ENCODE measurements at places on chromosomes 7 and 10.

GRCh38 chr7:2224934-2225333 lies 7.8 kb downstream of the MAD1L1 start:
- DNase-seq = no peak

DNA sequence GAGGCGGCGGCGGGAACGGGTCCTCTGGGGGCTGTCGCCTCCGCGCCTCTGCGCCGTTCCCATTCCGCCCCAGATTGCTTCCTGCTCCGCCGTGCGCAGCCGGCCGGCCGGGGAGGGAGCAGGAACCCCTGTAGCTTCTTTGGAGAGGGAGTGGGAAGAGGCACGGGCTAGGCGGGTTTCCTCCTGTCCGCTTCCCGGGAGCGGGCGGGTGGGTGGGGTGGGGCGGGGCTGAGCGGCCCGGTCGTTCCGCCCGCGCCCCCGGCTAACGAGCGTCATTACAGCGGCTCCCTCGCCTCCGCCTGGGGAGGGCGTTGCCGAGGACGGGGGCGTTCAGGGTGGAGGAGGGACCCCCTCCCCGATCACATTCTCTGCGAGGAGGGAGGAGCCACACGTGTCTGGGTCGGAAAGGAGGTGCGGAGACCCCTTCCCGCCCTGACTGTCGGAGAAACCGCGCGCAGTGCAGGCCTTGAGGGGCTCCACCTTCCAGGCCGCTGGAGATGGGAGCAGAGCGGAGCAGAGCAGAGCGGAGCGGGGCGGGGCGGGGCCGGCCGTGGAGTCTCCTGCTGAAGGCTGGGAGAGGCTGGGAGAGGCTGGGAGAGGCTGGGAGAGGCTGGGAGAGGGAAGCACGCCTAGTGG lies 39.7 kb downstream of the AGAP3 start:
- no peak for DNase-seq

- no peak for DNase-seq
Measured at GRCh38 chr7:148110097-148110868, 480.3 kb upstream of the C7orf33 start.

DNA sequence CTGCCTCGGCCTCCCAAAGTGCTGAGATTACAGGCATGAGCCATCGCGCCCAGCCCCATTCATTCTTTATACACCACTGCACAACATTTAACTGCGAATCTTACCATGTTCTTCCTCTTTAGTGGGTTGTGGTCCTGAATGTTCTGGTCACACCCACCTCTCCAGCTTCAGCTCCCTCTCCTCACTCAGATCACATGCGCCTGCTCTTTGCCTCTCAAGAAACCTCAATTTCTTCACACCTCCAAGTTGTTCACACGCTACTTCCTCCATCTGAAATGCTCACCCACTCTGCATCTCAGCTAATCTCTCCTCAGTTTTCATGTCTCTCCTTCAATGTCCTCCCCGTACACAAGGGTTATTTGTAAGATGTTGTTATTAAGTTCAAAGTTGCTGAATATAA lies 2.4 kb upstream of the PRR15 start:
- DNase-seq = no peak

DNA sequence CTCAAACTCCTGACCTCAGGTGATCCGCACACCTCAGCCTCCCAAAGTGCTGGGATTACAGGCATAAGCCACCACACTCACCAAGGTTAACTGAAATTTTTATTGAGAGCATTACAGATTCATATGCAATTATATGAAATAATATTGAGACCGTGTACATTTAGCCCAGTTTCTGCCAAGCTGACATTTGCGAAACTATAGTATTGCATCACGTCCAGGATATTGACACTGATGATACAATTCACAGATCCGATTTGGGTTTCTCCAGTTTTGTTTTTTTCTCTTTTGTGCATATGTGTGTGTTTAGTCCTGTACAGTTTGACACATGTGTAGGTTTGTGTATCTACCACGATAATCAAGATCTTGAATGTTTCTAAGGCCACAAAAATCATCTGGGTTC lies 627.9 kb upstream of the FOXK1 start:
- no peak for DNase-seq

GRCh38 chr7:143048827-143049226 lies 3.3 kb upstream of the OR6V1 start:
- DNase-seq = no peak

DNA sequence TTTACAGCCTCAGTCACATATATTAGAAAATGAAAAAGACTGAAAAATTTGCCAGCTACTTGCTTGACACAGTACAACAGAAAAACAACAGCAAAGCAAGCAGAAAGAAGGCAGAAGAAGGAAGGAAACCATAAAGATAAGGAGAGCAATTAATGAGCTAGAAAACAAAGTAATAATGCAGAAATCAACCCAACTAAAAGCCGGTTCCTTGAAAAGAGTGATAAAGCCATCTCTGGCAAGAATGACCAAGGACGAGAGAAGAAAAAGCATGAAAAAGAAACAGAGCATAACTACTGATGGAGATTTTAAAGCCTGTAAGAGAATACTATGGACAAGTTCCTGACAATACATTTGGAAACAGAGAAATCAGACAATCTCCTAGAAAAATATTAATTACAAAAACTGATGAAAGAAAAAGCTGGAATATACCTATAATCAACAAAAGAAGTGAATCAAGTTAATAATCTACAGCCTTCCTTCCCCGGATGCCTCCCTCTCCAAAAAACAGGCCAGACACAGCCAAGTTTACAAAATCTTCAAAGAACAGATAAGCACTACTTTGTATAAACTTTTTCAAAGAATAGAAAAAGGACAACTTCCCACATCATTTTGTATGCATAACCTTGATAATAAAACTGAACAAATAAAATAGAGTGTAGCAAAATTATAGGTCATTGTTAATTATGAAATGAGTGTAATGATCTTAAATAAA lies 204.0 kb downstream of the BAMBI start:
- no peak for DNase-seq

GRCh38 chr7:108227366-108227765 lies 97.2 kb upstream of the LAMB4 start:
- no peak for DNase-seq

- no peak for DNase-seq
Measured at GRCh38 chr10:31320550-31321211, 1.7 kb downstream of the ZEB1 start.

DNA sequence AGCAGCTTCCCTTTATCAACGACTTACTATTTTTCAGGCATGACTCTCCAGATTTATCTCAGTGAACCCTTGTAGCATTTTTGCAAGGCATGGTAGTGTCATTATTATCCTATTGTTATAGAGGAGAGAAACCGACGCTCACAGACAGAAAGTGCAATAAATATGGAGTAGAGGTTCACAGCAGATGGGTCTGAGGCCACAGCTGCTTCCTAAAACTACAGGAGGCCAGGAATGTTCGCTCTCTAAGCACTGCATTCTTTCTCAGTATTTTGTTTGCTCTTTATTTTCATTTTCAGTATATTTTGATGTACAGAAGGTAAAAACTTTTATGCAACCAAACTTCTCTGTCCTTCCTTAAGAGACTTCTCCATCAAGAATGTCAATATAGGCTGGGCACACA lies 4.5 kb upstream of the AEBP1 start:
- no peak for DNase-seq

DNA sequence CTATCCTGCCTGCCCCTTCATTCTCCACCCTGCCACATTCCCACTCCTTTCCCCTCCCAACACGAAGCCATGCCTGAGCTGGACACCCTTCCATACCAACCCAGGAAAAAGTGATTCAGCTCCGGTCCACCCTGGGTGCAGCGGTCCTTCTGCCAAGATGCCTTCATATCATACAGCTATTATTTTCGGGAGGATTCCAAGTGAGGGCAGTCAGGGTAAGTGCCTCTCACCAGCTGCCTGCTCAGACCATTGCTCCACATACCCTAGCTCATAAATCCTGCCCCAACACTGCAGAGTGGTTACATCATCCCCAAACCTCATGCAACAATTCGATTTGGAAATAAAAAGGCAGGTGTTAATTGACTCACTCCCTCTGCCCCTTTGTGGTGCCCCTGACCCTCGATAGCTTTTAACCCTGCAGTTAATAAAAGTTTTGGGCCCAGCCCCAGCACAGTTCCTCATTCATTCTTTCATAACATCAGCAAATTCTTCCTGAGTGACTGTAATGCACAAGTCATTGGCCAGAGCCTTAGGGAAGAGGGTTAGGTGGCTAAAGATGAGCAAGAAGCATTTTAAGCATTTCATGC lies 42.6 kb downstream of the ZNF503 start:
- no peak for DNase-seq

DNA sequence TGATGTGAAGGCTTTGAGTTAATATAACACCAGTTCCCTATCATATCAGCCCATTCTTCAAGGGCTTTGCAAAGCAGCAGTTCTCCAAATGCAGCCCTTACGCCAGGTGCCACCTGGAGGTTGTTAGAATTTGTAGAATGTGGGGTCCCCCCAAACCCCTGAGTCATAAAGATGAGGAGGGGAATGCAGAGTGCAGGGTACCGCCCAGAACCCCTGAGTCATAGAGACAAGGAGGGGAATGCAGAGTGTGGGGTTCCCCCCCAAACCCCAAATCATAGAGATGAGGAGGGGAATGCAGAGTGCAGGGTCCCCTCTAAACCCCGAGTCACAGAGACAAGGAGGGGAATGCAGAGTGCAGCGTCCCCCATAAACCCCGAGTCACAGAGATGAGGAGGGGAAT lies 605.8 kb downstream of the PTPRN2 start:
- DNase-seq = no peak

GRCh38 chr10:119343011-119343601 lies 135.7 kb downstream of the GRK5 start:
- DNase-seq = no peak

GRCh38 chr10:92760609-92761008 lies 70.9 kb downstream of the HHEX start:
- no peak for DNase-seq

- DNase-seq = no peak
Measured at GRCh38 chr10:71451754-71452153, 55.0 kb downstream of the CDH23 start.

DNA sequence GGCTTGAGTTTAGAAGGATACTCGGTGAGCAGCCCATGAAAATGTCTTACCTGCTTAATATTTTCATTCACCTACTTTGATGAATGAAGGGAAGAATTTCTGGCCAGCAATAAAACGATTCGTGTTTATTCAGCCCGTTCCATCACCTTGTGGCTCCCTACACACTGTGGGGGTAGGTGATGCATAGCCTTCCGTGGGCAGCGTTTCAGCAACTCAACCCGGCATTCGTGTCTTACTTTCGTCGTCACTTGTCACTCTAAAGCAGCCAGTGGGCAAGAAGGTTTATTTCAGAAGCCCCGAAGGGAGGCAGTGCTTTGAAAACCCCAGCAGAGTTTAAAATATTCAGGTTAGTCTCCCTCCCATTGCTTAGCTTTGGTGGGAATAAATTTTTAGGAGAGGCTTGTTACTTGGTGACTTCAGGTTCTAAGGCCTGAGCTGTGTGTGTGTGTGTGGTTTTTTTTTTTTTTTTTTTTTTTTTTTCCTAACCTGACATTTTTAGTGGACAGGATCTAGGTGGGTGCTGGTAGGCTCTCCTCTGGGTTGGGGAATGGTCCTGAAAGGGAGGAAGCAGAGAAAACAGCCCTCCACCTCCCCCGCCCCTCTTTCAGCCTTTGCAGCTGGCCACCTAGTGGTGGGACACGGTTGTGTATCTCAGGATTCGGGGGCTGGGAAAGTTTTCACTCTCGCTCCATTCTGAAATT lies 1.8 kb downstream of the GRK5 start:
- peak; percentile 25 for DNase-seq

DNA sequence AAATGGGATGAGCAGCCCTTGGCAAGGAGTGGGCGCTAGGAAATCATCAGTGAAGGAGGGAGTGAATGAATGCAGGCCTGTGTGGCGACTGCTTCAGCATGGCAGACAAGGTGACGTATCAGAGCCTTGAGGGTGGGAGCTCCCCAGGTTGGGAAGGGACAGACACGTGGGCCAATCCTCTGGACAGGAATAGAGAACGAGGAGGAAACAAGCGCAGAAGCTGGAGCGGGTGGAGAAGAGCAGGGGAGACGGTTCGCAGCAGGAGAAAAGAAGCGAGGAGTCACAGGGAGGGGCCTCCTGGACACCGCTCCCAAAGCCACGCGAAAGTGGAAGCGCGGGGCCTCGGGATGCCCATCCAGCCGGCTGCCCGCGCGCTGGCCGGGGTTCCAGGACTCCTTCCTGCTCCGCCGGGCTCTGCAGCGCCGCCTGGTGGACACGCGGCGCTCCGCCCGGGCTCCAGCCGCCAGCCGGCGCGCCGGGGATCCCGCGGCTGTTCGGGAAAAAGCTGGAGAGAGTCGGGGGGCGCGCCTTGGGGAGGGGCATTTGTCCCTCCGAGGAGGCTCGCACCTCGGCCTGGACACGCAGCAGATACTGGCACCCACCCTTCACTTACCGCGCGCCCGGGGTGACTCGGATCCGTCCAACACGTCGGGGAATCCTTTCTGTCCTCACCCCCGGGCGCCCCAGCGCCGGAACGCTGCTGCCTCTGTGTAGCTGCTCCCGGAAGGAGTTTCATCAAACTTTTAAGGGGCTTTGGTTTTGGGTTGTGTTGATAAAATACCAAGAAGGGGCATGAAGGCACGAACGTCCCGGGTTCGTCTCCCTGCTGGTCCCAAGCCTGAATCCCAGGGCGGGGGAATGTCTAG lies 6.3 kb downstream of the ZNF503 start:
- DNase-seq = no peak

- DNase-seq = no peak
Measured at GRCh38 chr7:157946398-157947060, 609.7 kb downstream of the DNAJB6 start.

GRCh38 chr7:96306385-96307125 lies 15.3 kb downstream of the SLC25A13 start:
- no peak for DNase-seq

DNA sequence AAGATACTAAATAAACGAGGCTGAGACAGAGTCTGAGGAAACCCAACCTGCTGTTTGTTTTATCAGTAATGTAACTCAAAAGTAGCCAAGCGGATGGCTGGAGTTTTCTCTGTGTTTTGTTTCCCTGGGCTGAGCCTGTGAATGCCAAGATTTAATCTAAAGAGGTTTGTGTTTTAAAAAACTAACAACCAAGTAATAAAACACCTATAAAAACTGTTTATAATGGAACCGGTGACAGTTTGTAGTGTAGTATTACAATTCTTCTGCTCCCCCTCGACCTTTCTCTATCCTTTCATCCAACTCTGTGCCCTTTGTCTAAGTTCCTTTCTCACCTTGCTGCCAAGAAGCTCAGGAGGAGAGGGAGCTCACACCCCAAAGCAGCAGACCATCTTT lies 2.6 kb upstream of the KAT6B start:
- no peak for DNase-seq

DNA sequence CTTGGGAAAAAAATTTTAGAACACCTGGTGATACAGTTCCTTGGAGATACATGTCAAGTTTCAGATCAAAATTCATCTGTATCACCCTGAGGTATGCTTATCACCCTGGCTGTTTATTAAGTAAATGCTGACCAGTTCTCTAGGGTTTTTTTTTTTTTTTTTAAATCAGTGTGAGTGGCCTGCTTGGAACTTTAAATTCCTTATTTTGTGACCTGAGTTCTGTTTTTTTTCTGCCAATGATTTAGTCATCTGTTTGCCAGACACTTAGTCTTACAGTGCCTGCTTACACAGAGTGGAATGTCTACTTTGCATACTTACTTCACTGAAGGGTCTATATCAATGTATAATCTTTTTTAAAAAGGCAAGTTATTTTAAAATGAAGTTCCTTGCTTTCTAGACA lies 1.8 kb downstream of the TSPAN13 start:
- no peak for DNase-seq
